ENCODE measurements at places on chromosomes 16 and 17.

- peak; percentile 91 for DNase-seq
Observed at GRCh38 chr17:67431249-67432015, 54.4 kb downstream of the PITPNC1 start.

DNA sequence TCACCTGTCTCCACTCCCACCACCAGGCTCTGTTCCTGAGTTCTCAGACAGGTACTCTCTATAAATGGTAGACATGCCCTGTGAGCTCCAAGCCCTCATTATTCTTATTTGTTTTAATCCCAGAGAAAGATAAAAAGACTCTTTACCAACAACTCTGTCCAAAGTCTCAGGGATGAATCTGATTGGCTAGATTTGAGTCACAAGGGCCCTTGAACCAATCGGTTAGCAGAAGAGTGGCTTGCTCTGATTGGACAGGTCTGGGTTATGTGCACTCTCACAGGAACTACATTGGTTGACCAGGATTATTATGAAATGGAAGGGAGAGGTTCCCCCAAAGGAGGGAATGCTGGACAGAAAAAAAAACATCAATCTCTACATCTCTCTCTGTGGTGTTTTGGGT, 7.5 kb downstream of the COTL1 start:
- no peak for DNase-seq

- no peak for DNase-seq
Observed at GRCh38 chr16:28155293-28155692, 56.5 kb downstream of the XPO6 start.

- no peak for DNase-seq
Observed at GRCh38 chr17:44807093-44807816, 22.8 kb downstream of the GJC1 start.

- DNase-seq: no peak
Observed at GRCh38 chr16:80619824-80620223, 79.0 kb downstream of the DYNLRB2 start.

GRCh38 chr17:66466840-66467367, 164.5 kb downstream of the PRKCA start:
- peak; percentile 99 for DNase-seq

DNA sequence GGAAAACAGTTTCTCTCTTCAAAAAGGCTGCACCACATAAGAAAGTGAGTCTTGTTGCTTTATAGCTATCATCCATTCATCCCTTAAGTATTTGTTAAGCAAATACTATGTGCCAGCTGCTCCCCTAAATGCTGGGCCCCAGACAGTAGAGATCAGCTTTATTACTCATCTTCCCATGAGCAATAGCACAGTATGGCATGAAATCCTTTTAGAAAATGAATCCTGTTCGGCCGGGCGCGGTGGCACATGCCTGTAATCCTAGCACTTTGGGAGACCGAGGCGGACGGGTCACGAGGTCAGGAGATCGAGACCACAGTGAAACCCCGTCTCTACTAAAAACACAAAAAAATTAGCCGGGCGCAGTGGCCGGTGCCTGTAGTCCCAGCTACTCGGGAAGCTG, 99.5 kb downstream of the MYO1D start:
- no peak for DNase-seq

GRCh38 chr16:85583491-85584181, 29.5 kb upstream of the GSE1 start:
- peak; percentile 97 for DNase-seq

DNA sequence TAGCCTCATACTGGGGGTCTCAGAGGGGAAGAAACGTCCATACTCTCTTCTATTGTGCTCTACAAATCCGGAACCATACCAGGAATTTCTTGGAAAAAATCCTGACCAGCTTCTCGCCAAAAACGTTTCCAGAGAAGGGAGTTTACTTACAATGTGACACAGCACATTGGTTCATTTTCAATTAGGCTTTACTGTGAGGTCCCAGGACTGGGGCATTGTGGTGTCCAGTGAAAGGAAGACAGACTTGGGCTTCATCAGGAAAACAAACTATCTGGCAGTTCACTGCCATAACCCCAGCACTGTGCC, 14.7 kb downstream of the MPP2 start:
- no peak for DNase-seq

GRCh38 chr16:23823475-23824384, 12.1 kb upstream of the PRKCB start:
- no peak for DNase-seq

GRCh38 chr16:89919535-89920406, 1.1 kb downstream of the MC1R start:
- DNase-seq: no peak
